ENCODE measurements at places on chromosomes 4 and X. TPM values are rescaled to one million over a fixed set of nuclear protein-coding genes. Genes with fewer than 3 reads are reported as not detected.
A peak's percentile ranks its signal among the peaks of the same experiment; 100 is the strongest.

RENBP gene
- total RNA-seq: 38.7 TPM

DNA sequence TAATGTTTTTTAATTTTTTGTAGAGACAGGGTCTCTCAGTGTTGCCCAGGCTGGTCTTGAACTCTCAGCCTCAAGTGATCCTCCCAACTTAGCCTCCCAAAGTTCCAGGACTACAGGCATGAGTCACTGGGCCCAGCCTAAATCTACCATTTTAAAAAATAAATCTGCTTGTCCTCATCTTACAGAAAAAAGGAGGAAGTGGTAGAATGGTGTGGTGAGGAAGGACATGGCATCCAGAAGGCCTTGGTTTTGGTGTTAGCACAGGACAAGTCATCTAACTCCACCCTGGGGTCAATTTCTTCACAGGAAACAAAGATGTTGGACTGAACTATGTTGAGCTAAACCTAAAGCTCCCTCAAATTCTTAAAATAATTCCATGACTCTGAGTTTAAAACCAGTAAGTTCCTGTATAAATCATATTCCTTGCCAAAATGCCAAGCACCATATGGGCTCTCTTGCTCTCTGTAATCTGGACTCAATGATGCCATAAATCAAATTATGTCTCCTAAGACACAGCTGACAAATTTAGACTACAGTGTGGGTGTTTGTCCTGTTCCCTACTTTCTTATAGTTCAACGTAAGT is 253.9 kb upstream of the NOCT start:
- DNase-seq: no peak

DNA sequence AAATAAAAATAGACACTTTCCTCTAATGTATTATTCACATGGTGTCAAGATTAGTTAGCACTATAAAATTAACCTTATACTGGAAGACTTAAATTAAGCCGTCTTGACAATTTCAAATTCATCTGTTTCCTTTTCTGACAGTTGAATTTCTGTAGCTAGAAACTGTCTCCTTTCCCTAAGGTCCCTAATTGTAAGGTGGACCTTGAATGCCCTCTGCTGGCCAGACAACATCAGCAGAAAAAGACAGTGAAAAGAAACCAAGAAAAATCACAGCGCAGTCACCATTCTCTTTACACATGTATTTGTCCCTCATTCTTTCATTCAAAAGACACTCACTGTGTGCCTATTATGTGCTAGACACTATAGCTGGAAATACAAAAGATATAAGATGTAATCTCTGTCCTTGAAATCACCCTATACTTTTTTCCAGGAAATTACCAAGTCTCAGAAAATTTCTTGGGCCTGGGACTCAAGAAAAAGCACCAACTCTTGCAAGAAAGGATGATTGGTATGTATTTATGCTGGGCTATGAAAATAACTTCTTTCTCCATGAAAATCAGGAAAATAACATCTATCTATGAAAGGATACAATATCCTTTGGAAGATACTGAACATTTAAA is 32.7 kb upstream of the AMBN start:
- peak; percentile 5 for DNase-seq

LANCL3 gene
- total RNA-seq: 0.13 TPM

DNA sequence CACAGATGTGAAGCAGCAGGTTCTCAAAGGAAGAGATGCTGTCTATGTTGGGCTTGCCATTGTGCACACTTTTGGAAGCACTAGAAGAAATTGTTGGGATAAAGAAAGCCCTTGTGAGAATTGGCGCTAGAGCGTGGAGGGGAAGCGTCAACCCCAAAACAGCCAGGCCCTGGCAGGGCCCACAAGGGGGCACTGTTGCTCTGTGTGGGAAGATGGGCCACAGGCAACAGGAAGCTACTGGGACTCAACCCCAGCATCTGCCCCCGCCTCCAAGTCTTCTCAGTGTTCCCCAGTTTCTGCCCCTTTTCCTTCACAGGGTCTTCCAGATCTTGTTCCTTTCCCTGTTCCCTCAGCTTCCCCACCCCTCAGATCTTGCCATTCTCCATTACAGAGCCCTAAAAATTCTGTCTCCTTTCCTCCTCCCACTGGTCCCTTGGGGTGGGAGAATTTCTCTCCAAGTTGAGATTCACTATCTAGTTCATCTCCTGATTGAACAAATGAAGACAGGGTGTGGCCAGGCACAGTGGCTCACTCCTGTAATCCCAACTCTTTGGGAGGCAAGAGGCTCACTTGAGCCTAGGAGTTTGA is 85.5 kb downstream of the STARD8 start:
- DNase-seq: no peak

DNA sequence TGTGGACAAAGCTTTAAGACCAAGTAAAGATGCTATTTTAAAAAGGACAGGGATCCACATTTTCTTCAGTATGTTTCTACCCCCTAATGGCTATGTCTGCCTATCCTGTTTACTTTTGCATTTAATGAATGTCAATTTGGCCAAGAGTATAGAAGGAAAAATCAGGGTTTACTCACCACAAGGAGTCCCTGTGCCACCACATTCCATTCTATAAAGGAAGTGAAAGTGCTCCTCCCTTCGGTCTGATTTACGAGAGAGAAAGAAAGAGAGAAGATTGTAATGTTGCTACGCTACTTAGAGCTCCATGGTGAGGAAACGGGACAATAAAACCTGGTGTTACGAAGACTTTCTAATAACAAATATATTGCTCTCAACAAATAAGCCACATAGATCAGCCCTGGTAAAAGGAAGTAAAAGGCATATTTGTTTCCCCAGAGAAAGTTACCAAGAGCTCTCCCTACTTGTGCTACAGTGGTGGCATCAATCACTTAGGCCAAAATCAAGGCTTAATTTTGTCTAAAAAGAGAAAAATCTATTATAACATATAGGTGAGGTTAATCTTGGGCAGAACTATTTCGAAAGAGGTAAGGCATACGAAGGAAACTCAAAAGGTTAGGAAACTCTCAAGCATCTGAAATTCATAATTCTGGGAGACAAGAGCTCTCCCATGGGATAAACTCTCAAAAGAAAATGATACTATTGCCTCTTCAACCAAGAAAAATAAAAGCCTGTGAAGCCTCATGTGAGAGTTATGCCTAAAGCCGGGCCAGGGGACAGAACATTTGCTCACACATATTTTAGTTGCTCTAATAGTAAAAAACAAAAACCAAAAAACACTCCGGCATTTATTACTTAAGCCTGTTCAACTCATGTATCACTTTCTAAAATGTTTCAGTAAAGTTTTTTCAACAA is 29.5 kb downstream of the TAPT1 start:
- peak; percentile 54 for DNase-seq

- DNase-seq: no peak
Observed at GRCh38 chrX:21725916-21726315, 32.0 kb downstream of the SMPX start.

DNA sequence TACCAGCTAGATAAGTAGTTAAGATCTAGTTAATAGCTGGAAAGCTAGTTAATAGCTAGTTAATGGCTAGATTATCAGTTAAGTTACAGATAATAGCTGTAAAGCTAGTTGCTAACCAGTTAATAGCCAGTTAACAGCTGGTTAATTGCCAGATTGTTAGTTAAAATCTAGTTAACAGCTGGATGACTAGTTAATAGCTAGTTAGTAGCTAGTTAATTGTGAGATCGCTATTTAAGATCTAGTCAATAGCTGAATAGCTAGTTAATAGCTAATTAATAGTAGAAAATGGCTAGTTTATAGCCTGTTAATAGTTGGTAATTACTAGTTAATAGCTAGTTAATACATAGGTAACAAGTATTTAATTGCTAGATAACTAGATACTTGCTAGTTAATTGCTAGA is 630.5 kb upstream of the CT83 start:
- no peak for DNase-seq

- no peak for DNase-seq
Observed at GRCh38 chr4:150127757-150128156, 49.5 kb downstream of the DCLK2 start.

DNA sequence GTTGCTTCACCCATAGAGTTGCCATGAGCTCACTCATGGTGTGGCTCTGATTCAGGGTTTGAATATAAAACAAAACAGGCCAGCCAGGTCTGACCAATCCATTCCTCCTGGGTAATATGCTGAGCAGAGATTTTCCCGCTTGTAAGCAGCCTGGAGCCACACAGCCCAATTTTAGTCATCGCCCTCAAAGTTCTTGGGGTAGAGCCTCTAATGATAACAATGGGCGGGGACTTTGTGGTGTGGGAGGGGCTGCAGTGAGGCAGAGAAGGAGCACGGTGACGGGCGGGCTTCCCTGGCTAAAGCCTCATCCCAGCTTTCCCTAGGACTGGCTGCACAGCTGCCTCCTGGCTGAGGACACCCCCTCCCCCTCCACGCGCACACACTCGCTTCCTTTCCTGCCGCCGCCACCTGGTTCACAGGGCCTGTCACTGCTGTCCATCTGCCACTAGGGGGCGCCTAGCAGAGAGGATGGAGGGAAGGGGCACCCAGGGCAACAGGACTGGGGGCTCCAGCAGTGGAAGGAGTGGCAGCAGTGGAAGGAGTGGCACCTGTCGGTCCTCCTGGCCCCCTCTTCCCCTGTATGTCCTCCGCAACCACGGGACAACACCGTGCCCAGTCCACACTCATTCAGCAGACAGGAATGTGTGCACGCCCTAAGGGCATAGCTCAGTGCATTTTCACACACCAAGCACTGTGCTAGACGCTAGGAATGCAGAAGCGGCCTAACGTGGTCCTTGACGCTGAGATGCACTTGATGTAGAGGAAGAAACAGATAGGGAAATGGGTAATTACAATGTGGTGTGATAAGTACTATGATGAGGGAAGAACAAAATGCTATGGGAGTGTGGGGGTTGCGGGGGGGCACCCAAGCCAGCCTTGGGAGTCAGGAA is 26.8 kb downstream of the PRPS1 start:
- DNase-seq: peak; percentile 78

FAM149A gene
- 22.9 TPM for total RNA-seq

WAS gene
- total RNA-seq: not detected

SYNPO2 gene
- total RNA-seq: 0.42 TPM

GRCh38 chr4:85919200-85919887 is 440.5 kb downstream of the MAPK10 start:
- DNase-seq: no peak

- DNase-seq: no peak
Observed at GRCh38 chr4:19375136-19375804, 876.4 kb upstream of the SLIT2 start.

- DNase-seq: no peak
Observed at GRCh38 chrX:27186671-27187070, 276.5 kb downstream of the PPP4R3C start.

CA5B gene
- 6.1 TPM for total RNA-seq

DNA sequence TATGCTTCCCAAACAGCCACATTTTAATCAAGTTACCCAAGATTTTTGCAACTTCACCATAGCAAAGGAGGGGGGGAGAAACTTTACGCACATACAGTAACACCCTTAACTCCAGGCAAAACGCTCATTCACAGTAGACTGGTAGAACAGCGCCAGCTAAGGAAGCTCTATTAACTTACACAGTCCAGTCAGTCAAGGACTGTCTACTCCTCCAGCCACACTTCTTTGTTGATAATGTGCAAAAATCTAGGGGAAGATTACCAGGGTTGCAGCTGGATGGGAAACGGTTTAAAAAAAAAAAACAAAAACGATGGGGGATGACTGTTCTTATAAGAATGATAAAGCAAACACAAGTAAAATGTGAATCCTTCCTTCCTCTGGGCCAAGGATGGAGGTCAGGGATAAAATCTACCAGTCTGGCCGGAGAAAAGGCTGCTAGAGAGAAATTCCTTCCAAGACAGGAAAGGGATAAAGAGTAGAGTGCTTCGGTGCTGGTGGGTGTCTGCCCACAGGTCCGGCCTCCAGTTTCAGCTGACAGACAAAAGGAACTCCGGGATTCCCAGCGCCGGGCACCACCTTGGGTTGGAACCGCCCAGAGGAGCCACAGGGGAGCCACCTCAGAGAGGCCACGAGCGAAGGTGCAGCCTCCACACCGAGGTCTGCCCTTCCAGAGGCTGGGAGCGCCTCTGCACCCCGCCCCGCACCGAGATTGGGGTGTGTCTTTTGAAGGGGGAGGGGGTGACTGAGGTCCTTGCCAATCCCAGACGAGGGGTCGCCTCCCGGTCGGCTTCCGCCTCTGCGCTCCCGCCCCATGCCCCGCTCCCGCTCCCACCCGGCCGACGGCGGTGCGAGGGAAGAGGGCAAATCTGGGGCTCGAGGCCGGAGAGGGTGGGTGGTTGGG is 811 bp downstream of the ANKRD50 start:
- peak; percentile 32 for DNase-seq

DNA sequence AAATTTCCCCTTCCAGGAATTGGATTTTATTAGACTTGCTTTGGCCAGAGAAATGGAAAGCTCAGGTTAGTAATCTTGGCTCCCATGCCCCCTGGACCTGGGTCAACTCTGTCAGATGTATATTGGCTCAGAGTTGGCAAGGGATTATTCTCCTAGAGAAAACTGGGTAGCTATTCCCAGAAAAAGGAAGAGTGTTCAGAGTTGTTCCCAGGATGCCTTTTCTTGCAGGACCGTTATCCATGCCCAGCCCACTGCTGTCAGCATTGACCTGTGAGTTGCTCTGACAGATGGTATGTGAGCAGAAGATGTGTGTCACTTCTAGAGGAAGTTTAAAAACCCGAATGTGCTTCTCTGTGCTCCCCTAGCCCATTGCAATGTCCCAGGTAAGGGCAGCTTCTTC is 509.9 kb upstream of the ZFP42 start:
- no peak for DNase-seq

XAGE3 gene
- total RNA-seq: not detected

CABS1 gene
- total RNA-seq: not detected

DNA sequence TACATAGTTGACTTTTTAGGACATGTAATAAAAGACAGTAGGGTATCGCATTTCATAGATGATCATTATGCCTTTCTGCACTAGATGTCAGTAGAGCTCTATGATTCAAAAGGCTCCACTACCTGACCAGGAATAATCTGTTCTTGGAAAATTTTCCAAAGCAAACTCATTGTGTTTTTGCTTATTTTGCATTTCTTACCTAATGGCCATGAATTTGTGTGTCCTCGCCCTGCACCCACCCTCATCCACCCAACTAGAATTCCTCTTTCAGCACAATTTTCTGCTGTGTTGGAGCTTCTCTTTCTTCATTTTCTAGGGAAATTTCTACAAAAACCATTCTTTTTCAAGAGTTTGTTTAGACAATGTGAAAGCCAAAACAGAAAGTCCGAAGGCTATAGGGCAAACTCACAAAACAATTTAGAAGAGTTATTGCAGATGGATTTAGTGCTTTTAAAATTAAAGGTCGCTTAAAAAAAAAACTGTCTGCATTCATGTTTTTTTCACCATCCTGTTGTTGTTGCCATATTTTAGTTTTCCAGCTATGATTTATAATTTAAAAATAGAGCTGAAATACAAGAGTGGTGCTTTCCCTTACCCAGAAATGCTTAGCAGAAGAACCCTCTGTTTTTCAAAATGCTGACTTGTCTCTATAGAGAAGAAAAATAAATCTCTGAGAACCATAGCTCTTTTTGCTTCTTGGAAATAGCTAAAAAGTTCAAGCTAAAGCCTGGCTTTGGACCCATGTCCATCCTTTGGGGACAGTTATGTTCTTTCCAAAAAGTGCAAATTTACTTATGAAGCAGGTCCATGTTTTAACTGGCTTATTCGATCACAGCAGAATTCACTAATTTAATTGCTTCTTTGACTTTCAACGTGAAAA is 183.7 kb downstream of the SPATA18 start:
- DNase-seq: no peak

ODAPH gene
- 0.41 TPM for total RNA-seq
